ENCODE measurements at places on chromosomes 2 and 18.

- DNase-seq, result no peak
Observed at GRCh38 chr2:25251422-25252273, 83.3 kb upstream of the POMC start.

DNA sequence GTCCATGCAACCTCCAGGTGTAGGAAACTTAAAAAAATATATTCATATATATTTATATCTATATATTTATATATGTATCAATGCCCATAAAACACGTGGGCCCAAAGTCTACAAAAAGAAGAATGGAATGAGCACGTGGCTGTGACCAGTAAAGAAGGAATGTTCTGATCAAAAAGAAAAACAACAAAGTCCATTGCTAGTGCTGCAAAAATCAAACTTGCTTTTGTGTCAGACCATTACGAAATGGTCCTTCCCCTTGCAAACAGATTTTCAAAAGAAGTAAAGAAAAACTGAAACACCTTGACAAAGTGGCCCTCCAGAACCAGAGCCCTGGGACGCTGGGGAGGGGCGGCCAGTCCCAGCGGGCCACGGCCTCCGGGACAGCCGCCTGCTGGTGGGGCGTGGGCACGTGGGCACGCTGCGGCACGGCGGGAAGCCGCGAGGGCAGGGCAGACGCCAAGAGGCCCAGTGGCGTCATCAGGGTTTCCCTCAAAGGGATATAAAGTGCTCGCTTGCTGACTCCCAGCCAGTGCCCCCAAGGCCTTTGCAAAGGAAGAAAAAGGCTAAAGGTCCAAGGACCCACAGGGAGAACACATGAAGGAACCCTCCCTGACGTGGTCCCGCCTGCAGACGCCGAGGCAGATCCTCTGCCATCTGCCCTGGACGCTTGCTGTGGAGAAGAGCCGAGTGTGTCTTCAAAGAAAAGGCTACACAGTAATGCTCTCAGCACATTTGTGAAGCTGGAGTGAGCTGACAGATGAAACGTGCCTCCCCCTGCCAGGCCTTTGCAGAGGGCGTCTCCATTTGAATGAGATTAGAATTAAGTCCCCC lies 201.8 kb downstream of the TWIST2 start:
- DNase-seq, result no peak

DNA sequence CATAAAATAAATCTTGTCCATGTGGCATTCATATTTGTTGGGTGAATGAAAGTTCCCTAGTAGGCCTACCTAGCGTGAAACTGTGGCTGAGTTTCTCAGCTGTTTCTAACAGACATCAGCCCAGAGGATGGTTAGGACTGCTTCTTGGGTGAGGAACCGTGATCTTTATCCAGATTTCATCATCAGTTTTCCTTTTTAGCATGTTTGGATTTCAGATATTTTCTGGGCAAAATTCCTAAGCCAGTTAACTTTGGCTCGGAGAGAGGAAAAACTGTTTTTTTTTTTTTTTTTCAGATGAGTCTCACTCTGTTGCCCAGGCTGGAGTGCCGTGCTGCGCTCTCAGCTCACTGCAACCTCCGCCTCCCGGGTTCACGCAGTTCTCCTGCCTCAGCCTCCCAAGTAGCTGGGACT lies 53.5 kb downstream of the DGKD start:
- no peak for DNase-seq

GRCh38 chr2:119475225-119475856 lies 43.7 kb downstream of the TMEM37 start:
- DNase-seq, result no peak

DNA sequence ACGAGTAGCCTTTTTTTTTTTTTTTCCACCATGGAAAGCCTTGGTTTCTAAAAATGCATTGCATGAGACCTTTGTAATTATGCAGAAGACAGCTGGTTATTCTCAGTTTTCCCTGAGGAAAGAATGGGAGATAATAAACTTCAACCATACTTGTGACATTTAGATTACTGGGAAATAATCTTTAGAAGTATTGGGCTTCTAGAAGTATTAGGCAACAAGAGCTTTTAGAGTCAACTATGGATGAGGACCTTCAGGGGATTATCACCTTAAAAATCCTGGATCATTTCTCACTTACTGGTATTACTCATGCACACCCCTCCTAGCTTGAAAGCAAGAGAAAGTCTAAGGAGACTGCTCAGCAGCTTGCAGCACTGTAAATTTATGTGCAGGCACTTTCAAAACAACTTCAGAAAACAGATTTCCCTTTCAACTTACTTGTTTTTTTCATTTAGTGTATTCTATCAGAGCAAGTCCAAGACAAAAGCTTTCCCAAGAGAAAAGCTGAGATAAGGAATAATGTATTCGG lies 175.9 kb downstream of the NRXN1 start:
- no peak for DNase-seq

GRCh38 chr2:120661551-120661950 lies 74.1 kb upstream of the GLI2 start:
- DNase-seq, result no peak

- peak; percentile 31 for DNase-seq
Observed at GRCh38 chr2:26011990-26012856, 21.7 kb upstream of the RAB10 start.

- peak; percentile 23 for DNase-seq
Observed at GRCh38 chr2:137173463-137173862, 408.1 kb downstream of the THSD7B start.

DNA sequence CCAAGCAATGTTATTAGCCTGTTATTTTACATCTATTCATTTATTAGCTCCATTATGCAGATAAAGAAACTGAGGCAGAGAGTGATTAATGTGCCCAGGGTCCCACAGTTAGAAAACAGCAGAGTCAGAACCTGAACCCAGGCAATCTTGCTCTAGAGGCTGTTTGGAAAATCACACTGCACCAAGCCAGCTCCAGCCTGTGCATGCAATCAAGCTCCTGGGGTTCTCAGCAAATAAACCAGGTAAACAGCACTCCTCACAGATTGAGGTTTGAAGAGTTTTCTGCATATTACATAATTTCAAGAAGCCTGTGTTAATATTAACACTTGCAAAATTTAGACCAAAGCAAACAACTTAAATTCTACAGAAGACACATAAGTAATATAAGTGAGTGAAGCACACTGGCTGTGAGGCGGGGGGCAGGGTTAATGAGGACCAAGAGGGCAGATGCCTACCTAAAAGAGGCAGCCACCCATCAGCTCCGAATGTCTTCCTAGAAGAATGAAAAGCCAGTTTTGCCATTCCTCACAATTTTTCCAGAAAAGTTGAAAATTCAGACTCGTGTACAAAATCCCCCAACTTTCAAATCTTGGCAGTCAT lies 35.4 kb downstream of the CACNB4 start:
- no peak for DNase-seq

DNA sequence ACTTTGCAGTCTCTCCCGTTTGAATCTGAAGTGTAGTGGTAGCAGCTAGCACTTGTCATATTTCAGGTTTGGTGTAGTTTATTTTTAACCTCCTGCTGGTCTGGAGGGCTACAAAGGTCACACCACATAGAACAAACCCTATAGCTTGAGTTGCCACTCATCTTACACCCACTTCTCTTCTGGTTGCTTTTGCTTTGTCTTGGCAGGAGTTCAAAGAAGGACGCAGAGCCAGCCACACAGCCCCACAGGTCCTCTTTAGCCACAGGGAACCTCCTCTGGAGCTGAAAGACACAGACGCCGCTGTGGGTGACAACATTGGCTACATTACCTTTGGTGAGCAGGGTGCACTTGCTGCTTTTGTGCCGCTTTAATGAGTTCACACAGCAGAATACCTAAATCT lies 15.6 kb upstream of the GPBAR1 start:
- DNase-seq, result no peak
